ENCODE measurements at places on chromosomes 3 and 15.

GRCh38 chr3:46423588-46423987, 16.5 kb downstream of the CCRL2 start:
- peak; percentile 61 for DNase-seq

GRCh38 chr15:46322753-46323152, 687.9 kb downstream of the SQOR start:
- no peak for DNase-seq

DNA sequence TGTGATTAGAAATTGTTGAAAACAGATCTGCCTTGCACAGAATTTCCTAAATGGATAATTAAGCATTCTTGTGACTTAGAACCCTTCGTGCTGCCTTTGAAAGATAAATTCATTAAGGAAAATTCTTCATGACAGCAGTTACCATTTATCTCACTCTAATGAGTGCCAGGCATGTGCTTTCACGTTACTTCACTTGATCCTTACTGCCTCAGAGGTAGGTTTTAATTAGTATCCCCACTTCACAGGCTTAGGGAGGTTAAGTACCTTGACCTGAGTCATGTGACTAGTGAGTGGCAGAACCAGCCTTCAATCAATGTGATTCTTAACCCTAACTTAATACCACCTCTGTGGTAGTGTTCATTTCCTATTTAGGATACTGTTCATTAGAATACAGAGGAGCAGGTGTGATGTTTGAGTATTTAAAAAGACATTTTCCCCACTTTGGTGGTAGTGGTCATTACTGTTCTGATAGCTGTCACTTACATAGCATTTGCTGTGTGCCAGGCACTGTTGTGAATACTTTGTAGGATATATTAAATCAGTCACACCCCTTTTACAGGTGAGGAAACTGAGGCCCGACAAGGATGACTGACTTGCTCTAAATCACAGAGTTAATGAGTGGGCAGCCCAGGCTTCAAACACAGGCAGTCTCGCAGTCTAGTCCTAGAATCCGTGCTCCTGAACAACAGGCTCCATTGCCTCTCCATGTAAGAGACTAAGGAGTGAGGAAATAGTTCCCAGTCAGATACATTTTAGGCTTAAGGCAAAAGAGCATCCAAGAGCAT, 57.9 kb downstream of the RLBP1 start:
- no peak for DNase-seq

GRCh38 chr15:69600556-69601085, 148.0 kb downstream of the RPLP1 start:
- no peak for DNase-seq

- DNase-seq: no peak
Measured at GRCh38 chr3:87126321-87126720, 100.8 kb upstream of the CHMP2B start.

GRCh38 chr15:58243070-58243469, 104.9 kb downstream of the AQP9 start:
- no peak for DNase-seq
